Sigmoid colon (tissue), 7 donors: ENCODE measurements at places on chromosomes 1 and 21.

DNA sequence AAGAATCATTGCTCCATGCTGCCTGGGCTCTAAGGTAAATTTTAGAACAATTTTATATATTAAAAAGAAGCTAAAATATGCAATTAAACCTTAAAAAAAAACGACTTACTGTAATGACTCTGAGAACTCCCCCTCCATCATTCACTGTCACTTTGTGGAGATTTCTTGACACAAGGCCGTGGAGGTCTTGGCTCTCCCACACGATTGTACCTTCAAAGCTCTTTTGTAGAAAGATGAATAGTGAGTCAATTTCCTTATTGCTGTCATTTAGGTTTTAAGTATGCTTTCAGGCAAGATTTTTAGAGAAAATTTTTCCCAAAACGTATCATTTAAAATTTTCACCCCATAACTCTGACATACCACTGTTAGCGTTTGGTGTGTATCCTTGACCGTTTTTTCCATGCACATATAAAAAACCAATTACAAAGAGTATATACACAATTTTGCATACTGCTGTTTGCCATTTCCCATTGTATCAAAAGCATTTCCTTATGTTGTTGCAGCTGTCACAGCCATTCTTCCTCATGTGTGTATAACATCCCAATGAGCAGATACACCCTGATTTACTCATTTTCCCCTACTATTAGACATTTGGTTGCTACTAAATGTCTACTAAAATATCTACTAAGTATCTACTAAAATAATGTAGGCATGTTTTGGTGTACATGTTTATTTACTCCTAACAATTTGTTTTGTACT lies 33.4 kb downstream of the B3GALNT2 start:
- no peak for DNase-seq

- peak; percentile 85 for DNase-seq
These were observed at the start of gene BCAR3 for GRCh38 chr1:93681101-93681988. BCAR3 (minus strand) TSS chr1:93681837; CDS start chr1:93674930, 6,907 bp downstream.

GRCh38 chr1:25697435-25698217 lies 81.0 kb downstream of the MAN1C1 start:
- no peak for DNase-seq

DNA sequence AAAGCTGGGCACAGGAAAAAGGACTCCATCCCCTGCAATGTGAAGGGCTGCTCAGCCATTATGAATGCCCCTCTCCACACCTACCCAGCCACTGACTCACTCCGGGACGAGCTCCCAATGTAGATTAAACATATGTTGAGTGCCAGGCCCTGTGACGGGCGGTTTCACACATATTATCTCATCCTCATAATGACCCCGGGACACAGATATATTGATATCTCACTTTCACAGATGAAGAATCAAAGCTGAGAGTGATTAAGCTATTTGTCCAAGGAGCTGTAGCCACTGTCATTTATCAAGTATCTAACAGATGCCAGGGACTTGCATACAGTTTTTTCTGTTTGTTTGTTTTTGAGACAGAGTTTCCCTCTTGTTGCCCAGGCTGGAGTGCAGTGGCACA lies 35.0 kb upstream of the SLC30A1 start:
- DNase-seq, result no peak

GRCh38 chr1:244102468-244102867 lies 51.4 kb downstream of the ZBTB18 start:
- no peak for DNase-seq

- DNase-seq, result no peak
These were observed 37.6 kb downstream of the MCOLN2 start for GRCh38 chr1:84959294-84959693.

- no peak for DNase-seq
These were observed 24.9 kb downstream of the PRKCZ start for GRCh38 chr1:2074944-2075740.

GRCh38 chr1:45999507-45999906 lies 132.9 kb downstream of the PIK3R3 start:
- DNase-seq, result no peak

DNA sequence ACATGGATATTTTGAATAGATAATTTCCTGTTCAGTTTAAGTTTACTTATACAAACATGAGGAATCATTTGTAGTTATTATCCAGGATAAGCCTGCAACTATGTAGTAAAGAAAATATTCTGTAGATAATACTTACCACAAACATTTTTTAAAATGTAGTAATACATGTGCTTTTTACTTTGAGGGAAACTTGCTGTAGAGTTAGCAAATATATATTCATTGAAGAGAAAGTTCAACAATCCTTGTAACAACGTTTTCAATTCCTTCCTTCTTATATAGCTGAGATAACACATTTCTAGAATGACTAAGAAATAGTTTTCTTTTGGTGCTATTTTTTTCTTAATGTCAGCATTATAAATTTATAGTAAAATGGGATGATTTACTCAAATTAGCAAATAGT lies 664.6 kb upstream of the ADAMTS5 start:
- DNase-seq, result no peak

GRCh38 chr21:30718239-30718909 lies at the start of gene KRTAP21-3:
KRTAP21-3 (minus strand) TSS chr21:30718777; CDS start chr21:30718759, 18 bp downstream.
- no peak for DNase-seq

DNA sequence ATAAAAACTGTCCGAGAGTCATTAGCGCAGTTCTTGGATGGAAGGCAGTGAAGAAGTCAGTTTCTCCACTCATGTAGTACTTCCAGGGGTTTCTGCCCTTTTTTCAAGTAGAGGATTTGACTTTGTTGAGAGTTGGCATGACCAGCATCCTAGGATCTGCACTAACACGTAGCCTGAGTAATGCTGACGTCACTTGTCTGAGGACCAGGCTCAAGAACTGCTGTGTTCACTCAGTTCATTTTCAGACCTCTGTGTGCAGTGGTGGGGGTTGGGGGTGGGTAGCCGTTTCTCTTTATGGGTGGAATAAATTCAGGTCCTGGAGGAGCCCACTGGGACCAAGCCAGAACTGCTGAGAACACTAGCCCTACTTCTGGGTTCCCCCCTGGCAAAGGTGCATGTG lies 53.3 kb downstream of the MRPS6 start:
- peak; percentile 79 for DNase-seq

DNA sequence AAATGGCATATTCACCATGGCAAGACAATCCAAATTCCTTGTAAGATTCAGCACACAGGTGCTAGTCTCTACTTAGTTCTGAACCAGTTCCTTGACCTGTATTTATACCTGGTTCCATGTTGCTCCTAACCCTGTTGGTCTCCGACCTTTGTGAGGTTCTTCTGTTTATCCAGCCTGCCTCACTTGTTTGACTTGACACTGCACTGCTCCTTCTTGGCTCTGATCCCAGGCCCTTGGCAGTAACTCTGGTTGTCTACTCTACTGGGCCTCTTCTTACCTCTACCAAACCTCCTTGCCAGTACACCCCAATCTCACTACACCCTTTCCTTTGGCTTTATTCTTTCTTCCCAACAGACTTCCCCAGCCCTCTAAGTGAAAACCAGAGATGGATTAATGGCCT lies 419.4 kb upstream of the USP24 start:
- no peak for DNase-seq

DNA sequence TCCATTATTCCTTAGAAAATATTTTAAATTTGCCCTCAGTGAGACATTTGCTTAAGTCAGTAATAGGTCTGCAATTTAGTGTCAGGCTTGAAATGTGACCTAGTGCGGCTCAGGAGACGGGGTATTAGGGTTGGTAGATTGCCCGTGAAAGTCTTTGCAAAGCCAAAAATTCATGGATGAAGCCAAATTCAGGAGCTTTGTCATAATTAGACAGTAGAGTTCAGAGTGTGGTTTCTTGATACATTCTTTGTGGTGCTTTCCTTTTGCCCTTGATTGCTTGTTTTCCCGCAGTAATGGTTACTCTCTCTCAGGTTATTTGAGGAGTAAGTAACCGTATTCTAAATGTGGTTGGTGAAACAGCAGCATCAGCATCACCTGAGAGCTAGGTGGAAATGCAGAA lies 120.7 kb downstream of the RPS6KC1 start:
- DNase-seq, result no peak

DNA sequence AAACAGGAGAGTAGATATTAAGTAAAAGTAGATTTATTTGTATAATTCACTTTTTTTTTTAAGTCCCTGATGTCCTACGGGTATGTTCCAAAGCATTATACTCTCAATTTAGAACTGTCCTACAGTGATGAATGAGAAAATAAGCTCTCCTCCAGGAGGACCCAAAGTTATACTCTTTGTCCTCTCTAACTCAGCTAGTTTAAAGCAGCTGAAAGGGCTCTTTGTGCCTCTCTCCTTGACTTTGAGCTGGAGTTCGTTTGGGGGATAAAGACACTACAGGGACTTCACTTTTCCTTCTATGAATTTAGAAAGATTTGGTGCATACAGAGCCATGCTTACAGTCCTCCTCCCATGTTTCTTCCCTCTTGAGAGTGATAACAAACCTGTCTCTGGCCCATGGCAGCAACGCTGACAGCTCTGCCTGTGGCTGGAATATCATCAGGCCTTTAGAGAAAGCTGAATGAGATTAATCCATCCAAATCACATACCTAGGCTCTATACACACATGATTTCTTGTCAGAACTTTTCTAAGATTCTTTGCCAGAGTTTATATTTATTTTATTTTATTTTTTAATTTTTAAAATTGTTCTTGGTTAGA lies 134.3 kb downstream of the PIK3R3 start:
- DNase-seq, result no peak

GRCh38 chr1:169339773-169340172 lies 27.8 kb downstream of the NME7 start:
- DNase-seq, result no peak

- DNase-seq, result no peak
These were observed 148.8 kb downstream of the MRPL39 start for GRCh38 chr21:25458484-25458883.

DNA sequence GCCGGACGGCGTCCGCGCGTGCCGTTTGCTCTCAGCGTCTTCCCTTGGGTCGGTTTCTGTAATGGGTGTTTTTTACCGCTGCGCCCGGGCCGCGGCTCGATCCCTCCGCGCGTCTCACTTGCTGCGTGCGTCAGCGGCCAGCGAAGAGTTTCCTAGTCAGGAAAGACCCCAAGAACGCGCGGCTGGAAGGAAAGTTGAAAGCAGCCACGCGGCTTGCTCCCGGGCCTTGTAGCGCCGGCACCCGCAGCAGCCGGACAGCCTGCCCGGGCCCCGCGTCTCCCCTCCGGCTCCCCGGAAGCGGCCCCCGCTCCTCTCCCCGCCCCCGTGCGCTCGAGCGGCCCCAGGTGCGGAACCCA lies 159.8 kb downstream of the RUNX1 start:
- DNase-seq, result peak; percentile 75
